Left lung (tissue), 14 donors: ENCODE measurements at places on chromosomes 3 and 15. TPM values are rescaled to one million over a fixed set of nuclear protein-coding genes. Genes with fewer than 3 reads are reported as not detected.

The ANKUB1 gene
- 0.36 TPM for polyA plus RNA-seq

The POLG gene
- polyA plus RNA-seq, result 52.4 TPM

The NEK10 gene
- polyA plus RNA-seq, result 6.8 TPM

The TGM5 gene
- polyA plus RNA-seq, result not detected

The HRG gene
- 0.04 TPM for polyA plus RNA-seq

The CFAP161 gene
- 6.4 TPM for polyA plus RNA-seq

The CLRN1 gene
- polyA plus RNA-seq, result not detected

The DUOXA2 gene
- polyA plus RNA-seq, result 0.18 TPM

The SLC25A36 gene
- 165 TPM for polyA plus RNA-seq

The TMEM207 gene
- polyA plus RNA-seq, result 0.18 TPM

The PCYT1A gene
- polyA plus RNA-seq, result 36.2 TPM

The LMAN1L gene
- not detected for polyA plus RNA-seq

The LOXL1 gene
- polyA plus RNA-seq, result 130 TPM

The CTXND1 gene
- 32.9 TPM for polyA plus RNA-seq

The SMCO1 gene
- polyA plus RNA-seq, result not detected

The CIB2 gene
- polyA plus RNA-seq, result 31.5 TPM

The NRROS gene
- 9.5 TPM for polyA plus RNA-seq

The FRMD5 gene
- polyA plus RNA-seq, result 2.4 TPM

The ATP13A5 gene
- polyA plus RNA-seq, result 0.75 TPM

The TM6SF1 gene
- polyA plus RNA-seq, result 4.2 TPM

The TICRR gene
- polyA plus RNA-seq, result 12.7 TPM

The SLC26A6 gene
- polyA plus RNA-seq, result 14.0 TPM

The AGTR1 gene
- 25.2 TPM for polyA plus RNA-seq

The OR5H2 gene
- not detected for polyA plus RNA-seq

The TNIK gene
- 14.8 TPM for polyA plus RNA-seq
